Stimulated activated memory B cell treated with anti-CD40 and anti-IgM and Interleukin-4, amounts not matched to agents 10 μg/mL and 1 μg/mL and 100 μg/mL, for 72 hours (primary cell): ENCODE measurements at places on chromosomes 4 and X.

- no peak for ATAC-seq
These were observed 14.9 kb upstream of the LOC101059915 start for GRCh38 chrX:71652405-71652804.

- no peak for ATAC-seq
These were observed 11.7 kb downstream of the GPKOW start for GRCh38 chrX:49111791-49112190.

DNA sequence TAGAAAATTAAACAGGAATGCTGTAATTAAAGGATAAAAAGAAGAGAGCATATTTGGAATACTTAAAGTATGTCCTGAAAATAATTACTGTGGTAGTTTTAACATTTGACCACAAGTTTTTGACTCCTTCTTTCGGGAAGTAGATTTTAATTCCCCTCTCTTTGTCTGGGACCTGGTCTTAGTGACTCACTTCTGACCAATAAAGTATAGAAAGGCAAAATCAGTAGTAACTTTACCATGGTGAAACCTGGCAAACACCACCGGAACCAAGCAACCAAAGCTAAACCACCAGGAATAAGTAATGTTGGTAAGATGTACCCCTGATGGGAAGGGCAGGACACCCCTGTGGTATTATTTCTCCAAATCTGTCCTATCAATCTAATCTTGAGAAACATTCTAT is 314.8 kb downstream of the PDHA2 start:
- ATAC-seq: no peak

DNA sequence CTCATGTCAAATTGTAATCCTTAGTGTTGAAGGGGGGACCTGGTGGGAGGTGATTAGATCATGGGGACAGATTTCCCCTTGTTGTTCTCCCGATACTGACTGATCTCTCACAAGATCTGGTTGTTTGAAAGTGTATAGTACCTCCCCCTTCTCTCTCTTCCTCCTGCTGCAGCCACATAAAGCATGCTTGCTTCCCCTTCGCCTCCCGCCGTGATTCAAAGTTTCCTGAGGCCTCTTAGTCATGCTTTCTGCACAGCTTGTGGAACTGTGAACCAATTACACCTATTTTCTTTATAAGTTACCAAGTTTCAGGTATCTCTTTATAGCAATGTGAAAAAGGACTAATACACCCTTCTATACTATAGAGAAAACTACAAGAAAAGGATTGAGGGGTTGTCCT is 1170.5 kb upstream of the AGA start:
- ATAC-seq: no peak

DNA sequence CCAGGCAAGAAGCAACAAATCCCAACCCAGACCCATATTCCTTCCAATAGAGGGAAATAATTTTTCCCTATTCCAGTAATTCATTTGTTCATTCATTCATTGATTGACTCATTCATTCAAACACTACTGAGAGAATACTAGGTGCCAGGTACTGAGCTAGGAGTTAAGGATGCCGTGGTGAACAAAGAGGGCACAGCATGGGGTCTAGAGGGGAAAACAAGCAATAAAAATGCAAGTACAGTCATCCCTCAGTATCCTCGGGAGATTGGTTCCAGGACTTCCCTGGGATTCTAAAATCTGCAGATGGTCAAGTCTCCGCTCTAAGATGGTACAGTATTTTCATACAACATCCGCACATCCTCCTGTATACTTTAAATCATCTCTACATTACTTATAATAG is 18.7 kb downstream of the RASGEF1B start:
- no peak for ATAC-seq

DNA sequence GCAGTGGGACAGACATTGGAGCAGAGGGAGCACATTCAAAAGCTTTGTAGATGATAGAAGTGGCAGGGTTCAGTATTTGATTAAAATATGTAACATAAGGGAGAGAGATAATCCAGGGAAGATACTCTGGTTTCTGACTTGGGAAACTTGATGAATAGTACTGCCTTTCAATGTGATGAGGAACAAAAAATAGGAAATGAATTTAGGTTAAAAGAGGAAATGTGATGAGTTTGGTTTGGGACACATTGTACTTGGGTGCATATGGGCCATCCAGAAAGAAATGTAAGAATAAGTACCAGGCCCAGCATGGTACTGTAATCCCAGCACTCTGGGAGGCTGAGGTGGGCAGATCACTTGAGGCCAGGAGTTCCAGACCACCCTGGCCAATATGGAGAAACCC is 20.9 kb upstream of the NDNF start:
- ATAC-seq: no peak

DNA sequence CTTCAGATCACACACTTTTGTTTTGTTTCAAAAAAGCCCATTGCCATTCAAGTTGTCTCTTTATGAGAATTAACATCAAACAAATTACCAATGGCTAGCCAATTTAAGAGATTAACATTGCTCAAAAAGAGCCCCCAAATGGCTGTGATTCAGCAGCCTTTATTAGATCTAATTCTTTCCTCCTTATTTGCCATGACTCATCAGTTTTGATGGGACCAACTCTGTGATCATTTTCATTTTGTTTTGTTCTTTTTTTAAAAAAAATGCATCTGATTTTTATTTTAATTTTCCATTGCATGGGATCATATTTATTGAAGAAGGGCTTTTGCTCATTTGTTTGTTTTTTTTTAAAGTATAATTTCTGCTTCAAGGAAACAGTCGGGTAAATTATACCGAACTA is 161.6 kb upstream of the FRMPD4 start:
- ATAC-seq: no peak

DNA sequence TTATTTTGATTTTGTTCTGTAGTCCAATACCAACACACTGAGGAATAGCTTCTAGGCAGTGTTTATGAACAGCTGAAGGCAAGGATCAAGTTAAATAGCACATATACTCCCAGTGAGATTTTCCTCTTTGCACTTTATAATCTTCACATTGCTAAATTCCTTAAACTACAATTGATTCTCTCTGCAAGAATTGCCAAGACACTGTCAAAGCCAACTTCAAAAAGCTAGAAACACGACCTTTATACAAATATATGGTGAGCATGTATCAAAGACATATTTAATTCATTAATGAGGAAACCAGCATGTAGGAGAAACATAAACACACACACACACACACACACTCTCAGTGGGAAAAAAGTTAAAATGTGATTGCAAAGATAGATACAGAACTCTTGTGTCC is 86.4 kb upstream of the FAM9C start:
- no peak for ATAC-seq

DNA sequence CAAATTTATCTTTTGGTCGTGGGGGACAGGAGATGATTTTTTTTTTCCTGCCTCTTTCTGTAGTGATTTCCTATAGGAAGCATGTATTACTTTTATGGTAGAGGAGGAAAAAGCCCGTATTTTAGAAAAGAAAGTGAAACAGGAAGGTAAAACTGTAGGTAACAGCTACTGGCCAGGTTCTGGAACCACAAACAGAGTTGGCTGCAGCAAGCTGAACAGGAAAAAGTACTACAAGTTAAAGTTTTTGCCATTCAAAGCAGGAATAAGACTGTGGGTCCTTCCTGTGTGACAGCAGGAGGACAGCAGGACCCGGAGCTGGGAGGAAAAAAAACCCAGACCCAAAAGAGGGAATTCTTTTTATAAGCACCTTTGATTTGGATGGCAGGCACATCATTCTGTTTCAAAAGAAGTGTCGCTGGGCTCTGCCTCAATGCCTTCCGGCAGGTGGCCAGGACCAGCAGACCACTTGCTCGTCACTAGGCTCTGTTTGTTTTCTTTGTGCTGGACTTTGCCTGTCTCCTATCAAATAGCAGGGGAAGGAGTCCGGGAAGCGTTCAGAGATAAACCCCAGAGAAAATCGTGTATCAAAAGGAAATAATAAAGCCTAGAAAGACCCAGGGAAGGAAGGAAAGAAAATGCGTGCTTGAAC is 277.9 kb downstream of the ADGRA3 start:
- no peak for ATAC-seq

- ATAC-seq: no peak
These were observed 291.8 kb downstream of the IDS start for GRCh38 chrX:149213264-149213663.

- no peak for ATAC-seq
These were observed 365.5 kb downstream of the PCDH7 start for GRCh38 chr4:31085689-31086088.

- ATAC-seq: no peak
These were observed 200.9 kb downstream of the NKX6-1 start for GRCh38 chr4:84298023-84298718.

DNA sequence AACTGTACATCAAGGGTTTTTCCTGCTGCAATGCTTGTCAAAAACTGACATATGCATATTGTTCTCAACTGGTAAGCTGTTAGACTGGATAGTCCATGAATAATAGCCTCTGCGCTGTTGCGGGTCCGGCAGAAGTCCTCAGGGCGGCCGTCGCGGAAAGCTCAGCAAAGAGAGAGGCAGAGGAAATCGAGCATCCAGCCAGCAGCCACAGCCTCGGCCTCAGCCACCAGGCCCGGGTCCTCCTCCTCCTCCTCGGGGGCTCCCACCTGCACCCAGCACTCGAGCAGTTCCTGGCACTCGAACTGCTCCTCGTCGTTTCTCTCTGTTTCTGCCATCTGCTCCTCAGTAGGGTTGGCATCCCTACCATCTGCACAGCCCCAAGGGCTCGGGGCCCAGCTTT is 53.7 kb downstream of the UPRT start:
- ATAC-seq: no peak

DNA sequence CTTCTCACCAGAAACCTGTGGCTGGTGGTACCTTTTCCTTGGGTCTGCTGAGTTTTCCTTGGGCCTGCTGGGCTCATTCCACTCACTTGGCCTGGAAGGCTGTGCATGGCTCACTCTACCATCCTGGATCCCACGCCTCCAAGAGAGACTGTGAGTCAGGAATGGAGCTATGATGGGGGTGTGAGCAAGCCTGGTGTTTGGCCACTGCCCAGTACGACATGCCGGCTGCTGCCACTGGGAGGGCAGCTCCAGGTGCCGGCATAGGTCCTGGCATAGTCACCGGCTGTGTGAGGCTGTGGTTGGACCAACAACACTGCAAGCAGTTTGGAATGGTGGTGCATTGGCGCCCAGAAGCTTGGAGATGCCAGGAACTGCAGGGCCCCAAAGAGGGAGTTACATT is 721.7 kb downstream of the PCDH18 start:
- no peak for ATAC-seq

DNA sequence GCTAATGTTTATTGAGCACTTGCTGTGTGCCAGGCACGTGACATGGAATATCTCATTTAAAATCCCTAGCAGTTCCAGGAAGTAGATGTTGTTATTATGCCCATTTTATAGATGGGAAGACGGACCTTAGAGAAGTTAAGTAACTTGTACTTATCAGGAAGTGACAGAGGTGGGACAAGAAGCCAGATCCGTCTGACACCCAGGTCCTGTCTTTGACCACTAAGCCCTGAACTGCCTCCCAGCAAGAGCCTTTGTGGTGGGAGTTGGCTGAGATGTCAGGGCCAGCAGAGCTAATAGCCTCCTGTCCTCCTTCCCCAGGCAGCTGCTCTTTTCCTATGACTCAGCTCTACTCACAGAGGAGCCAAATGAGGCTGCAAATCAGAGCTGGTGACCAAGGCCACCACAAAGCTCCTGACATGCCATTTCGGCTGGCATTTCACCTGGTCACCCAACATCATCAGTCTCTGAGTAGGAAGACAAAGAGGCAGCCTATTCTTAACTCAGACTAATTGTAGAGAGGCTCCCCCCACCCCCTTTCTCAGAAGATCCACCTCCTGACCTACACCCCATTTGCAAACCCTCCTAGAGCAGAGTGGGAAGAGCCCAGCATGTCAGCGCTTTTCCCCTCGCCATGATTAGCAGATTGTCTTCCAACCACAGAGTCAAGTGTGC is 175.1 kb upstream of the KIT start:
- no peak for ATAC-seq

DNA sequence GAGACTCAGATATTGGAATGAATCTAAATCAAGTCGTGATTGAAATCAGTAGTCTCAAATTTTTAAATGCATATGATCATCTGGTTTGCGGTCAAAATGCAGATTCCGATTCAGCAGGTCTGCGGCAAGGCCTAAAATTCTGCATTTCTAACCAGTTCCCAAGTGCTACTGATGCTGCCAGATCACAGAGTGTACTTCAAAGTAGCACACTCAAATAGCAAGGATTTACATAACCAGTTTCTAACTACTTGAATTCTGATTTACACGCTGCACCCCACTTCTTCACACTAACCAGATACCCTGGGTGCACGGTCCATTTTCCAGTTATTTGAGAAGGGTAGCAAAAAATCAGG is 752 bp downstream of the MBTPS2 start:
- no peak for ATAC-seq

DNA sequence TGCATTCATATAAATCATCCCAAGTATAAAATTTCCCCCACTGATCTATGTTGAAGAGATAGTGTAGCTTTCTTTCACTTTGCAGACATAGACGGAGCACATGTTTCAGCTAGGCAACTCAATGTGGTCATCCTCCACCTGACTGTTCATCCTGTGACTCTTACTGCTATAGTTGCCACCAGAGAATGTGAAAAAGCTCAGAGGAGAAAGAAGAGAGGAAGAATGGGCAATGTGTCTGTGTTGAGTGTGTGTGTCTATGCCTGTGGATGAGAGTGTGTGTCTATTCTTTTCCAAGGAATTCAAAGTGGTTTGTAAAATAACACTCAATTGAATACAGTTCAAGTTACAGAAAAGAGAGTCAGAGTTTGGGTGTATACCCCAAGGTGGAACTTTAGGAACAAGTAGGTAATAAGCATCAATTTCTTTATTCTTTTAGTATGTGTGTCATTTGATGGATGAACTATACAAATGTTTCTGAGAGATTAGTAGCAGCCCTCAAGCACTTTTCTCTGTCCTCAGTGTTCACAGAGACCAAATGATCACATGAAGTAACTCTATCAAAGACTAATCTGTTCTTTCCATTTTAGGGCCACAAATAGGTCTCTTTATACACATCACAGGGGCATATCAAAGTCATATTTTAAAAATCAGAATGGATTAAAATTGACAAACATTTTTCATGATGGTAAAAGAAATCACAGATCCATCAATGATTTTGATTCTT is 2.3 kb downstream of the SNCA start:
- ATAC-seq: no peak

DNA sequence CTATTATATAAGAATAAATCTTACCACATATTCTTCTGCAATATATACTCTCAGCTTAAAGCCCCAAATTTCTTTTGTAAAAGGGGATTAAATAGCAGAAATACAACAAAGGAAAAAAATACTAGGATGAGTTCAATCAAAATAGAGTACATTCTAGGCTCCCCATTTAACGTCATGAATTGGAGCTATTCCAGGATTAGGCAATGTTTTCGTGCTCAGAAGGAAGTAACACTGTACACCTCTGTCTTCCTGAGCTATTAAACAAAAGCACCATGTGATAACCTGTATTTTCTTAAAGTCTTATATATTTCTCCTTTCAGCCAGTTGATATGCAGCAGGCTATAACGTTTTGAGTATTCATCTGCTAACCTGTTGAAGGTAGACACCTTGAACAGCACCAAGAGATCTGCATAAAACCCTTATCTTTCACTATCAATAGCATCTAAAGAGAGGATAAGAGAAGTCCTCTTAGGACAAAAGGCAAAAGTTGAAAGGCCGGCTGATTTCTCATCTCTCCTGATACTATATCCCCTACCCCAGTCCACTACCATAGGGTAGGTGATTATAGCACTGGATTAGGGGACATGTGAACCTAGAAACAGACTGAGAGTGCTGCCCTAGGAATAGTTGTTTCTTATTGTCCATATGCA is 31.5 kb downstream of the TEC start:
- no peak for ATAC-seq
